ENCODE measurements at places on chromosomes 1 and 21.
A peak's percentile ranks its signal among the peaks of the same experiment; 100 is the strongest.

- no peak for DNase-seq
Measured at GRCh38 chr1:232594768-232595698, 34.9 kb downstream of the SIPA1L2 start.

- no peak for DNase-seq
Measured at GRCh38 chr1:43832255-43832654, 101.3 kb upstream of the ARTN start.

- no peak for DNase-seq
Measured at GRCh38 chr1:224749916-224750315, 133.8 kb downstream of the CNIH3 start.

GRCh38 chr1:200873116-200873670, 412 bp downstream of the GPR25 start:
- DNase-seq, result no peak

DNA sequence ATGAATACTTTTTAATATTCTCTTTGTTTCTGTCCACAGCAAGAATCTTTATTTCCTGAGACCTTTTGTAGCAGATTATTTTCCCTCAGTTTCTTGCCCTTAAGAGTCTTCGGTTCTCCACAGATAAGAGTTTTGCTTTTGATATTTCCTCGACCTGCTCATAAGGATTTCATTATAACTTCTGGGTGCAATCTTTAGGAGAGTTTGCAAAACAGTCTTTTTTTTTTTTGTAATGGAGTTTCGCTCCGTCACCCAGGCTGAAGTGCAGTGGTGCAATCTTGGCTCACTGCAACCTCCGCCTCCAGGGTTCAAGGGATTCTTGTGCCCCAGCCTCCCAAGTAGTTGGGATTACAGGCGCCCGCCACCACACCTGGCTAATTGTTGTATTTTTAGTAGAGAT, 10.1 kb upstream of the UBE4B start:
- DNase-seq, result no peak

DNA sequence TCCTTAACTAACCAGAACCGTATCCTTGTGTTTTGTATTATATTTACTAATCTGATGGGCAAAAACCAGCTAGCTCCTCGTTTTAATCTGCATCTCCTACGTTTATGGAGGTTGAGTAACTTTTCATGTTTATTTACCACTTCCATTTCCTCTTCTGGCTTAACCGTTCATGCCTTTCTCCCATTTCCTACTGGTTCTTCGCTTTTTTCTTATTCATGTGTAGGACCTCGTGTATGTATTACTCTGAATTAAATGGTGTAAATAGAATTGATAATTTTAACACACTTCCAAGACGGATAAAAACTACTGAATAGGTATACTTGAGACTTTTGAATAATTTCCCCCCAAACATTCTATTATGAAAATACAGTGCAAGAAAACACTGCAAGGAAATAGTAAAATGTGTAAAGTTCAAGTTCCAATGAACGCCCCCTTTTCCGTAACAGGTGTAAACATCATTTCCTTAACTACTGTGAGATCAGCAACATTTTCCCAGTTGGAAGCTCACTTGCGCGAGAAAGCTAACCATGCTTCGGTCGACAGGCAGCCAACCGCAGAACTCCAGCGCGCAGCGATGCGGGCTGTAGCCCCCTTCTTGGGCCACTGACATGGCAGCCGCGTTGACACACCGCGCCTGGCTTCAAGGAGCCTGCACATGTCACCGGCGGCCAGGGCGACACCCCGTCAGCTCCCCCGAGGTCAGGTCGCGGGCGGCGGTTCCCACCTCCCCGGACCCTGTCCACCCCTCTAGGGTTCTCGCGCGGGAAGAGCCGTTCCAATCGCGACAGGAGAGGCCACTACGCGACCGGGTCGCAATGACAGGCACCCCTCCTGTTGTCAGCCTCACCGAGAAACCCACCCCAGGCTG, 816 bp downstream of the EDEM3 start:
- peak; percentile 38 for DNase-seq

DNA sequence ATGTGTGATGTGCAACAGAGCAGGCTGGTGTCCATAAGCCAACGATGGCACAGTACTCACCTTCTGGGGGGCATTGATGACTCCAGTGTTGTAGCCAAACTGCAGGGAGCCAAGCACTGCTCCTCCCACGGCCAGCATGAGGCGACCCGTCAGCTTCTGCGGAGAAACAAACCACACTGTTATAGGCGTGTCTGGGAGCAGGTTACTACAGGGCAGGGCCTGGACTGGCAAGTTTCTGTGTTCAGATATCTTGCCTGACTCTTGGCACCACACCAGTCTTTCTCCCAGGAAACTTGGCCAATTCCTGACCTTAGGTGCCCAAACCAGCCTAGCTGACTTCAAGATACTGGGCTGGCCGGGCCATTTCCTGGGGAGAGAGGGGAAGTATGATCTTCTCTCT, 15.5 kb downstream of the SLC2A1 start:
- no peak for DNase-seq

DNA sequence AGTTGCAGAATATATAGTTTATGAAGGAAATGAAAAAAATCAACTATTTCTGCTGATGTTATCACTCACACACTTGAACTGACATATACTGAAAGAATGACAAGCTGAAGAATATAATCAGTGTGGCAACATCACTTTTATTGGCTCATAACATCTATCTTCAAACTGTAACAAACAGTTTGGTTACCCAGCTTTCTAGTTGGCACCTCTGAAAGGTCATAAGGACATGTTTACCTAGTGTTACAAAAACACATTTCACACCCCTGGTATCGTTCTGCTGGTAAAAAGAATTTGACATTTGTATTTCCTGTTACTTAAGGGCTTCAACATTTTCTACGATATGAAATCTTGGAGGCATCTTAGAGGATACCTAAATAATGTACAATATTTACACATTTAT, 1267.0 kb upstream of the NCAM2 start:
- DNase-seq, result no peak

DNA sequence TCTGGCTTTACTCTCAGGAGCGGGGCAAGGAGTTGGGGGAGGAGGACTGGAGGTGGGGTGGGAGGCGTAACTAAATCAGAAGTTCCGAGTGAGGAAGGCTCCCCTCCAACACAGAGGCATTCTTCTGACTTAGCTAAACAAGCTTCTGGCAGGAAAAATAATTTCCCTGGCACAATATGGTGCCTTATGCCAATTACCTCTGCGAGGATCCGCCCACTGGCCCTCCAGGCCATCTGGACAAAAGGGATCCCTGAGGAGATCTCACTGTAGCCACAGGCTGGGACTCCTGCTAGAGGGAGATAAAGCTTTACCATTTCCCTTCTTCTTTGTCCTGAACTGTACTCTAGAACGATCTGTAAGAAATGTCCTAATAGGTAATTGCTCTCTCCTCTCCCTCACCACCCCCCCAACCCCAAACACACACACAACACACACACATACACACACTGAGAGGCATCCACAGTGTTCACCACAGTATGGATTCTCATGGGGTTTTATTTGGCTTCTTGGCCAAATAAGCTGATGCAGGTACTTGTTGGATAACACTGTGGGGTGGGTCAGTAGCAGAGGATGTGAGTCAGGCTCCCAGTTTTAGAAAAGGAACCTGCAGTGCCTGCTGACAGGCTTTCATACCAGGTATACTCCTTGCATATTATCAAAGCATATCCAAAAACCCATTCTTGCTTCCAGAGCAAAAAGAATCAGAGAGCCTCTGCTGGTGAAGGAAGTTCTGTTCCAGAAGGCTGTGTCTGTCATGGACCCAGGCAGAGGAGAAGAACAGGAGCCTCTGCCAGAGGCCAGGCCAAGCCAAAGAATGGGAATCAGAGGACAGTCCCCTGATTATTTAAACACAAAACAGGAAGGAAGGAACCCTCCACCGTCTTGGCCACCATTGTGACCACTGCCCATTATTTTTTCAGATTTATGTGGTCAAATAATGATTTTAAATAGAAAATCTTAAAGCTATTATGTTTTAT, 169.1 kb downstream of the C1orf21 start:
- no peak for DNase-seq

DNA sequence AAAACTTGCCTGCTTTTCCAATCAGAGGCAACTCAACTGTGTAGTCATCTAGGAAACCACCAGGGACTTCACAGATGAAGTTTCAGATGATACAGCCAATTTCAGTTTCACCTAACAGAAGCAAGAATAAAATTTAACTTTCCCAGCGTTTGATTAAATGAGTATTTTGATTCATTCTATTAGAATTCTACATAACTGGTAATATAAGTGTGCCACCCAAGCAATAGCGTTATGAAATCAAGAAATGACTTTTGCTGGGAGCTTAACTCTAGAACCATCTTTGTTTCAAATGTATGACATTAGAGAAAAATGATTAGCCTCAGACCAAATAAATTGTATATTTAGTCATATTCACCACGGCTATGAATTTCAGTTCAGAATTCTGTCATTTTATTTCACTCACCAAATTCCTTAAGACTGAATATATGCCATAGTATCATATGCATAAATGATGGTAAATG, 239.3 kb downstream of the NRIP1 start:
- DNase-seq, result no peak

DNA sequence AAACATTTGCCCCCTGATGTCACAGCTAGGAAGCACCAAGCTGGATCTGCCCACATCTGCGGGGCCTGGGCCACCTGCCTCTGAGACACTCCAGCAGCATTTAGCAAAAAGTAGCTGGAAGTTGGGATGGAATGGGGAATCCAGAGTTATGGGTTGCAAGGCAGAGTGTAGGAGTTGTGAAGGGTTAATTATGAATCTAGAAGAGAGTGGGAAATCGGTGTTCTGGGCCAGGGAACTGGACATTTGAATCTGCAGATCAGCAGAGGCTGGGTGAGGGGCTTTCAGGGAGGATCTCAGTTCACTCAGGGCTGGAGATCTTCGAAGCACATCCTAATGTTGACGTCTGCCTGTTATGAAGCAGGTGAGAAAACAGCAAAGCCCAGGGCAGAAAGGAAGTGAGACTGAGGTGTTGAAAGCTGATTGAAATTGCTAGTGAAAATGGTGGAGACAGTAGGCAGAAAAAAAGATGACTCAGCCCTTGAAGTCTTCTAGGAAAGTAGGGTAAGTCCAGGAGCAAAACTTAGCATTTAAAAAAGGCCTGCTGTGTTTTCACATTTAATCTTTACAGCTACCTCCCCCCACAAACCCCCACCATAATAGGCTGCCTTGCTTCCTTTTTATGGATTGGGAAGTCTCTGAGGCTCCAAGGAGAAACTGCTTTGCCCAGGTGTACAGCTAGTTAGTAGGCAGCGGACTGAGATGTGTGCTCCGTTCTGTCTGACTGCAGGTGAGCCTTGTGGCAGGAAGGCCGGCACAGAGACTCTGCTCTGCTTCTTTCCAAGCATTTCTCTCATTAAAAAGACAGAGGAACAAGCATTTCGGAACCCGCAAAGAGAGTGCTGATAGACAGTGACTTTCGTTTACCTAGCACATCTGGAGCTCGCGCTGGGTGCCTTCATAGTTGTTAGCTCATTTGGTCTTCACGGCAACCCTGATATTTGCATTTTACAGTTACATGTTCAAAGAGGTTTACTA, 7.2 kb downstream of the VANGL1 start:
- no peak for DNase-seq

GRCh38 chr1:53576381-53576801, 117.2 kb downstream of the DMRTB1 start:
- no peak for DNase-seq

Data from activated gamma-delta T cell (primary cell).